GM13977 (cell line): ENCODE measurements at places on chromosomes 7 and 10.

GRCh38 chr7:129872054-129872453 lies 80.7 kb downstream of the UBE2H start:
- DNase-seq, result no peak

DNA sequence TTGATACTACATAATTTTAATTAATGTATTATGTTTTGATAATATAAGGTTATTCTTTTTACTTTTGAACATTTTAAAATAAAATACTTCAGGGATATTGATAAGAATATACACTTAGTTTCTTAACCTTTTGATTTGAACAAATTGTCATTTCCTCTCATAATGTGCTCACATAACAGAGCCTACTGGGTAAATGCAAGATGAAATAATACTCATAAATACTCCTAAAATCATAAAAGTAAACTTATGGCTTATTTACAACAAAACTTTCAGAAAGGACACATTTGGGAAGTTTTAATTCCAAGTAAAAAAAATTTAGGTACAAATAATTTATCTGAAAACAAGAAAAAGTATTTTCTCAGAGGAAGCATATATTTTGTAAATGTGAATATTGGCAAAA lies 101.6 kb upstream of the ABCB5 start:
- DNase-seq, result no peak

GRCh38 chr7:114976666-114977065 lies 54.8 kb downstream of the MDFIC start:
- DNase-seq, result no peak

GRCh38 chr10:124005091-124005490 lies 88.3 kb downstream of the CHST15 start:
- DNase-seq, result no peak

GRCh38 chr10:100781145-100781665 lies 35.8 kb downstream of the PAX2 start:
- no peak for DNase-seq
